Cardiac fibroblast (primary cell): ENCODE measurements at places on chromosomes 7 and 10.

- DNase-seq: no peak
Measured at GRCh38 chr10:44907556-44907955, 3.6 kb upstream of the TMEM72 start.

DNA sequence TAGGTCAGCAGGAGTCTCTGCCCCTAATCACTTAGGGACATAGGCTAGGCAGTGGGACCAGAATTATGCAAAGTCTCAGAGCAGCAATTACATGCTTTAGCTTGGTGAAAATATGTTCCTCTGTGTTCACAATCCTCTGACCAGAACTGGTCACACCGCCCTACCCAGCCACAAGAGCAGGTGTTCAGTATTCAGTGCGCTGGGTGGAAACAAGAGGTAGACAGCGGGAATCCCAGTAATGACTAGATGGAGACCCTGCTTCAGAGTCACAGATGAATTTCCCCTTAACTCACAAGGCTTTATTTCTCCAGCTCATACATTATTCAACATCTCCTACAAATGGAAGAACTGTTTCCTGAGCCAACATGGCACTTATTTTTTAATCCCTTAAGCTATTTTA, 763.7 kb upstream of the POM121L12 start:
- no peak for DNase-seq

DNA sequence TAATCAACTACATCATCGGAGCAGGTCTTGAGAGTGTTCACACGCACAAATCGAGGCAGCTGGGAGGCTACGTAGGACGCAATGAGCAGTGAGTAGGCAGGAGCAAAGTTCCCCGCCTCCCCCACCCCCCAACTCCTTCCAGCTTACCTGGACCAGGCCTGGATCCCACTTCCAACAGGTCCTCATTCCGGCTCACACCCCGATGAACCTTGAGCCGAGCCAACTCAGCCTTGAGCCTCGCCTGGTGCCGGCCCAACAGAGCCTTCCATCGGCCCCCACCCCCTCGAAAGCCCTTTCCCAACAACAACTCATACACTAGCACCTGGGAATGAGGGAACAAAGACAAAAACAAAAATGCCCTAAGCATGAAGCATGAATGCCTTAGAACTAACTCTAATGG, 1.2 kb downstream of the NSUN5 start:
- DNase-seq: no peak

- no peak for DNase-seq
Measured at GRCh38 chr7:55690-56248, 136.6 kb upstream of the FAM20C start.

- no peak for DNase-seq
Measured at GRCh38 chr10:102682416-102682815, 31.8 kb downstream of the ARL3 start.

GRCh38 chr7:1463676-1464223, 4.5 kb upstream of the MICALL2 start:
- DNase-seq: no peak
